ENCODE measurements at places on chromosomes 11 and 22.

GRCh38 chr22:21042978-21043859 lies 2.5 kb upstream of the LRRC74B start:
- DNase-seq, result no peak

- DNase-seq, result no peak
These were observed 761 bp downstream of the HMBS start for GRCh38 chr11:119085437-119085847.

- DNase-seq, result no peak
These were observed 30.3 kb downstream of the PDGFB start for GRCh38 chr22:39214383-39215069.

GRCh38 chr11:61059260-61059752 lies 43.0 kb upstream of the CD5 start:
- DNase-seq, result no peak

DNA sequence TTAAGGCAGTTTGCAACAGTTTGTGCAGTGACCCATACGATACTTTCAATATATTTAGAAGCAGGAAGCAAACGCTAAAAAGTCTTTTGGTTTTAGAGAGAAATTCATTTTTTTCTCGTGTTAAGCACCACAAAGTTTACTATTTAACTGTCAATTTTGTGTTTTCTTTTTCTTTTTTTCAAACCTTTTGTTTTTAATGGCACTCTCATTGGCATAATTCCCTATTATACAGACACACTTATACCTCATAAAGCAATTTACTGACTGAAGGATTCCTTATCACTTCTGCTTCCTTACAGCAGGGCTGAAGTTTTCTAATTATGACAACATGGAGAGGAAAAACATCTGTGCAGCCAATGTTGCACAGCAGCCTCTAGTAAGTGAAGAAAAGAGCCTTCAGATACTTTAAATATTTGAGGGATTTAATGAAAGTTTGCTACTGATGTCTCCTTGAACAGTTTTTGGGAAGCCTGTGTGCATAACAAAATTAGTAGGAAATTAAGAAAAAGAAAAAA lies 2191.2 kb downstream of the LRRC4C start:
- no peak for DNase-seq

DNA sequence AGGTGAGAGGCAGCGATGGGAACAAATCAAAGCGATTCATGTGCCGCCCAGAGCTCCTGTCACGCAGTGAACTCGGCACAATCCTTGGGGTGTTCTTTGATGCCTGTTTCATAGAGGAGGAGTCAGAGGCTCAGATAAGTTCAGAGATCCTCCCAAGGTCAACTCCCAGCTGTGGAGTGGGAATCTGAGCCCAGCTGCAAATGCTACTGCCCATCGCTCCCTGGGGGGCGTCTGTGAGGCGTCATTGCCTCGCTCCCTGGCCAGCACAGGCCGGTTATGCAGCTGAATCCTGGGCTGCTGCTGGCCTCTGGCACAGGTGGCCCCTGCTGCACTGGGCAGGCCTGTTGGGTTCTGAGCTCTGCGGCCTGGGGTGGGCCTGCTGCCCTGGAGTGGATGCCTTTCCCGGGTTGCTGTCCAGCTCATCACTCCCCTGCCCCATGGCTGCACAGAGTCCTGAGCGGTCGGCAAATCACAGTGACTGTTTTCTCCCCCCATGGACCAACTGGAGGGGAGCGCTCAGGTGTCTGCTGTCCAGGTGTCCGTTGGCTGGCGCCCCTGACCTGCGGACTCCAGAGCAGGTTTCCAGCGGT lies 36.3 kb upstream of the SHISAL1 start:
- no peak for DNase-seq

All from CD4-positive, CD25-positive, alpha-beta regulatory T cell (primary cell).